ENCODE measurements at places on chromosomes 7 and 10.

DNA sequence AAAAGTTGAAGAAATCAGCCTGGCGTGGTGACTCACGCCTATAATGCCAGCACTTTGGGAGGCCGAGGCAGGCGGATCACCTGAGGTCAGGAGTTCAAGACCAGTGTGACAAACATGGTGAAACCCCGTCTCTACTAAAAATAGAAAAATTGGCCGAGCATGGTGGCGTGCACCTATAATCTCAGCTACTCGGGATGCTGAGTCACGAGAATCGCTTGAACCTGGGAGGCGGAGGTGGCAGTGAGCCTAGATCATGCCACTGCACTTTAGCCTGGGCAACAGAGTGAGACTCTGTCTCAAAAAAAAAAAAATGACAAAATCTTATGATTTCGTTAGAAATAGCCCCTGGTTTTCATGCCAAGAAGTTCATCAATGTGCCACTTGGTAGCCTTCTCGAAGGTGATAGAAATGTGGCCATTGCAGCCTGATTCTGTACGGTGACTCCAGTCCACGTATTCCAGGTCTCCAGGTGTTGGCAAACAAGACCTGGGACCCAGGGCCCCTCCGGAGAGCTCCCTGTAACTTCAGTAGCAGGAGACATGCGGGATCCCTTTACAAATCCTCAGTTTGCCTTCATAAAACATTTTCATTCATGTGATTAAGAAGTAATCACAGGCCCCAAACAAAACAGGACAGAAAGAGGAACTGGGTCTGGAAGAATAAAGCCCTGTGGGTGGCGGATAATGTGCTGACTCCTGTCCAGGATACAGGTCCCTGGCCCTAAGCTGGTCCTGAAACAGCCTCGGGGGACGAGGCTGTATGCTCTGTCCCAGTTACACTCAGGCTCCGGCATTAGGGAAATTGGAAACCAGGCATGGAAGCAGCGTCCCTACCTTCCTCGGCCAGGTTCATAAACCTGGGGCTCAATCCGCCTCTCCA lies 207.3 kb upstream of the SH2B2 start:
- peak; percentile 11 for DNase-seq

GRCh38 chr10:3107426-3107961 lies 40.1 kb downstream of the PFKP start:
- DNase-seq = no peak

DNA sequence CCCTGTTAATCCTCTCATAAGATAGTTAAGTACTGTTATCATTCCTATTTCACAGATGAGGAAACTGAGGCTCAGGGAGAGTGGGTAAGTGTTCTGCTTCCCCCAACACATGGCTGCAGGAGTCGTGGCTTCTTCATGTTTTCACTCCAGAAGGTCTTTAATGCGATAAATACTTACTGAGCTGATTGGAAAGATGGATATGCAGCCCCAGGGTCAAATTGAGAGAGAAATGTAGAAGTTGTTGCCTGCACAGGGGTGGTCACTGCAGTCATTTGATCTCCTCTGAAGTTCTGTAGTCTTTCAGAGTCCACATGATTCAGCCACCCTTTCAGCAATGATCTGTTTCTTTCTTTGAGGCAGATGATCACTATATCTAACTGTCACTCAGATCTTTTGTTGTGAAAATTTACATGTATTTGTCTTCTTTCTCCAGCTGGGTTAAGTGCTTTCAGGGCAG lies 29.3 kb downstream of the CRCP start:
- DNase-seq = no peak

- DNase-seq = no peak
These were observed 649.7 kb upstream of the ANKRD30A start for GRCh38 chr10:36475746-36476145.

- DNase-seq = no peak
These were observed 880.6 kb downstream of the LRMDA start for GRCh38 chr10:76311752-76312636.

DNA sequence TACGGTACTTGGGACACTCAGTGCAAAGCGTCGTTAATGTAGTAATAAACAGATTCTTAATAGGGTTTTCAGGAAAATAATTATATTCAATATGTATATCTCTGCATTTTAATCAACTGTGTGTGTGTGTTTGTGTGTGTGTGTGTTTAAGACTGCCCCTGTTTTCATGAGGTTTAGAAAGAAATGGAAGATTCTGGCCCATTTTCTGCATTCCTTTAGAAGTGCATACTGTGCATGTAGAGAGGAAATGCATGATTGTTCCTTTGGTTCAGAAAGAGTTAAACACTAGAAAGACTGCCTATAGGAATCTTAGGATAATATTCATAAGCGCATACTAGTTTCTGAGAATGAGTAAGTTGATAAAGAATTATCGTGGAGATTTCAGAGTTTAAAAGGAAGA lies 975 bp downstream of the CNTNAP2 start:
- no peak for DNase-seq

DNA sequence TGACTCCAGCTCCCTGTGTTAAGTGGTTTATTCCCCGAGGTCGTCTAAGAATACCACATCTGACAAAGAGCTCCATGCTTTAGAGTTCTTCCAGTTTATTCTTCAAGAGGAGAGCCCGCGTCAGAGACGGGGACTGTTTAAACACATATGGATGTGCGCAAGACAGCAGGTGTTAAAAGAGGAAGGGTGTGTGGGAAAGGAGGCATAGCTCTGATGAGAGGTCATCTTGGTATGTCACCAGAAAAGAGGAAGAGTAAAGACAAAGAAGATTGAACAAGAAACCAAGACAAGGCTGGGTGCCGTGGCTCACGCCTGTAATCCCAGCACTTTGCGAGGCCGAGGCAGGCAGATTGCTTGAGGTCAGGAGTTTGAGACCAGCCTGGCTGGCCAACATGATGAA lies 258.7 kb downstream of the CCDC3 start:
- no peak for DNase-seq

GRCh38 chr7:129553899-129554461 lies 51.6 kb downstream of the SMKR1 start:
- peak; percentile 94 for DNase-seq

- no peak for DNase-seq
These were observed 123.5 kb downstream of the SORBS1 start for GRCh38 chr10:95437669-95438068.

DNA sequence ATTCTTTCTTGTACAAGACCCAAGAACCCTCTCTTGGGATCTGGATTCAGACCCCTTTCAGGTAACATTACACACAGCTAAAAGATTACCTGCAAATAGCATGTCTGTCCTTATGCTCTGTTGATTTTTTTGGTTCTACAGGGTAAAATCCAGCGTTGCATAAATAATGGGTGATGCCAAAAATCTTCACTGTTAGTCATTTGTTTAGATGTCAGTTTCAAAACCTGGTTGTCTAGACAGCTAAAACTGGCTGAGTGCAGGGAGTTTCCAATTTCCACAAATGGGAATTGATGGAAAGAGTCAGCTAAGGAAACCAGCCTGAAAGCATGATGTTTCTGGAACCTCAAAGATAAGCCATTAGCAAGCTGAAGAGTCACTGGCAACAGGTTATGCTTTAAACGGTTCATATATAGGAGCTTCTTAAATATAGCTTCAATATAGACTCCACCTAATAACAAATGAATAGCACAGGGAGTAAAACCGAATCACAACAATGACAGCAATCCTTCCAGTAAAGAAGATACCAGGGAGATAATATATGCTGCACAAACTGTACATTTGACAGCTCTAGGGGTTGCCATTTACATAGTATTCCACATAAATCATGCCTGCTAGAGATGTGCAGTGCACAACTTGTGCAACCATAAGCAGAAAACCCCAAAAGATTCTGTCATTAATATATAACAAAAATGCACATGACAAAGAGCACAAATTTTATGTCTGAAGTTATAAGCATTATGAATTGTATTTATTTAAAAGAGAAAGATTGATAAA lies 20.4 kb downstream of the CCDC71L start:
- no peak for DNase-seq

DNA sequence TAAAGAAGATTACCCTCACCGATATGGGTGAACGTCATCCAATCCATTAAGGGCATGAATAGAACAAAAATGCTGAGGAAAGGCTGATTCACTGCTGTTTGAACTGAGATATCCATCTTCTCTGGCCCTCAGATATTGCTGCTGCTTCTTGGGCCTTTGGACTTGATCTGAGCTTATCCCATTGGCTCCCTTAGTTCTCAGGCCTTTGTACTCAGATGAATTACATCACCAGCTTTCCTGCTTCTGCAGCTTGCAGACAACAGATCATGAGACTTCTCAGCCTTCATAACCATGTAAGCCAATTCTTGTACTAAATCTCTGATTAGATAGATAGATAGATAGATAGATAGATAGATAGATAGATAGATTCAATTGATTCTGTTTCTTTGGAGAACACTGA lies 40.2 kb downstream of the CYCS start:
- no peak for DNase-seq

- DNase-seq = no peak
These were observed 13.5 kb upstream of the TSPAN13 start for GRCh38 chr7:16739863-16740622.

DNA sequence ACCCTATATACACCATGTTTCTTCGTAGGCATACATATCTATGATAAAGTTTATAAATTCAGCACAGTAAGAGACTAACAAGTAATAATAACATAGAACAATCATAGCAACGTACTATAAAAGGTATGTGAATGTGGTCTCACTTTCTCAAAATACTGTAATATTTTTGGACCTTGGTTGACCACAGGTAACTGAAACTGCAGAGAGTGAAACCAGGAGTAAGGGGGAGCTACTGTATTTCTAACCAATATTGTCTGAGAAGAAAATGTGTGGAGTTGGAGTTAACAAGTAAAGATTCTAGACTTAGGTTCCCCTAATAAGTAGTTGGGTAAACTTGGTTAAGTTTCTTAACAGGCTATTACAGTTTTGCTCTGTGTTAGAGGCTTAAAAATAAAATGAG lies 72.1 kb downstream of the GNAI1 start:
- no peak for DNase-seq

GRCh38 chr10:132141526-132142395 lies 45.0 kb upstream of the DPYSL4 start:
- DNase-seq = no peak

GRCh38 chr7:112790586-112791003 lies 402 bp upstream of the TMEM168 start:
- DNase-seq = no peak

DNA sequence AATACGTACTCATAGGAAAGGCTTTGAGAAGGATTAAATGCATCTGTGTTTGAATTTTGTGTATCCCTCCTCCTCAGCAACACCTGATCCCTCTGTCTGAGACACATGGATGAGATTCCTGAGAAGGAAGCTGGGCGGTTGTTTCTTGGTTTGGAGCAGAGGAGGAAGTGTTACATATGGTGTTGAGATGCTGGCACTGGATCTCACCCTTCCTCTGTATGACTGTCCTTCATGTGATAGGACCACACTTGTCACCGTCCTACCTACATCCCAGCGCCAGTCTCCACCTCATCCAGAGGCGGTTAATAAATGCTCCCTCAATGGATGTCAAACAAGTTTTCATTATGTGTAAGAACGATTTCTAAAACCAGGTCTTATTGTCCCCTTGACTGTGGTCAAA lies 49.4 kb upstream of the KLF6 start:
- no peak for DNase-seq

Measured in NCI-H2081 (cell line).